ENCODE measurements at places on chromosomes 11 and 22.

DNA sequence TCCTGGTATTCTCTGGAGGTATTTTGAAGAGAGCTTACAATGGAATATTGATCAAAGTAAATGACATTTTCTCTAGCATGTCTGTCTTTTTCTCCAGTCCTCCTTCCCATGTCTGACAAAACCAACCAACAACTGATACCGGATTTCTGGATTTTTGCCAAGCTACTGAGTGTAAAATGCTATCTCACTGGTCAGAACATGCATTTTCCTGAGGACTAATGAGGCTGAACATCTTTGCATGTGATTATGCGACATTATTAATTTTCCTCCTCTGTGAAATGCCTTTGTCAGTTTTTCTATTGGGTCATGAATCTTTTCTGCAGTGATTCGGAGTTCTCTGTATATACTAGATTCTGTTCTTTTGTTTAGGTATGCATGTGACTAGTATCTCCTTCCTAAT is 51.4 kb downstream of the CDON start:
- no peak for DNase-seq

GRCh38 chr11:76462317-76462716 is 17.5 kb downstream of the EMSY start:
- no peak for DNase-seq

DNA sequence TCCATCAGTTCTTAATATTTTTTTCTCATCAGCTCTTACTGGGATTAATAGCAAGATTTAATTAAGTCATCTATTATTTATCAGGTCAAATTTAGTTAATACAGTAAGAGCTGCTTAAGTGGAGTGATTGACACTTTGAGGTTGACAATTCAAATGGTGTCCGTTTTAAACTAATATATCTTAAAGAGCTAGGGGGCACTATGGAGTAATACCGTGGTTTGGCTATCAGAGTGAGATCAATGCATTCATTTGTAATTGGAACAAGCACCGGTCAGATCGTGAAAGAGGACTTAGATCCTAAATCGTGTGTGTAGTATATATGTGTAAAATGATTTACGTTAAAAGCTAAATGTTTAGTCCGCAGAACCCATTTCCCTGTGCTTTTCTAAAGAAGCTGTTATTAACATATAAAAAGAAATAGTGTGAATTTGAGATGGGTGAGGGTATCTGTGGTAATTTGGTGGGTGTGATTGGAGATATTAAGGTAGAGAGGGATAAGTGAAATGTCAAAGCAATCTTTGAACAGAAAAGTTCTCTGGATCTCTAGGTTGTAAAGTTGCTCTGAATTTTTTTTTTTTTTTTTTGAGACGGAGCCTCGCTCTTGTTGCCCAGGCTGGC is 2.3 kb downstream of the SIK2 start:
- peak; percentile 64 for DNase-seq

DNA sequence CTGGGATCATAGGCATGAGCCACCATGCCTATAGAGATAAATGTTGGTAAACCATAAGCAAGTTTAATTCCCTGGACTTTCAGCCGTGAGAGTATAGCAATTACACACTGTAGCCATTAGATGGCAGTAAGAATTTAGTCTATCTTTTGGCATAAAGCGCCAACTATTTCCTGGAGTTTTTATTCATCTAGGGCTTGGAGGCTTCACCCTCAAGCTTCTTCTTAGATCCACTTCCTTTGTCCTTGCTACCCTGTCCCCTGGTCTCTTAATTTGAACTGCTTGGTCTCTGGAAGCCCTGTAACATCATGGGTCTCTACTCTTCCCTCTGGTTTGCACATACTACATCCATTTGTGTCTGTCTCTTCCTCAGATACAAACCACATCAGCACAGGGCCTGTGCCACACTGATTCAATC is 38.2 kb downstream of the OR10A6 start:
- DNase-seq: peak; percentile 70

DNA sequence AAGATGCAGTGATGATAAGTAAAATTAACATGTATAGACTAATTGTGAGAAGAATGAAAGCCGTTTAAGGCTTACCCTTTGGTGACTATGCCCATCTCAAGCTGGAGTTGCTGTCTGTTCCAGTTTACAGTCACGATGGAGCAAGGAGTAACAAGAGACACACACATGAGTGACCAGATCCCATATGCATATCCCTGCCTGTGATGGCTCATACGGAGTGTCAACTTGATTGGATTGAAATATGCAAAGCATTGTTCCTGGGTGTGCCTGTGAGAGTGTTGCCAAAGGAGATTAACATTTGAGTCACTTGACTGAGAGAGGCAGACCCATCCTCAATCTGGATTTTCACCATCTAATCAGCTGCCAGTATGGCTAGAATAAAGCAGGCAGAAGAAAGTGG is 786.8 kb downstream of the FAM181B start:
- no peak for DNase-seq

DNA sequence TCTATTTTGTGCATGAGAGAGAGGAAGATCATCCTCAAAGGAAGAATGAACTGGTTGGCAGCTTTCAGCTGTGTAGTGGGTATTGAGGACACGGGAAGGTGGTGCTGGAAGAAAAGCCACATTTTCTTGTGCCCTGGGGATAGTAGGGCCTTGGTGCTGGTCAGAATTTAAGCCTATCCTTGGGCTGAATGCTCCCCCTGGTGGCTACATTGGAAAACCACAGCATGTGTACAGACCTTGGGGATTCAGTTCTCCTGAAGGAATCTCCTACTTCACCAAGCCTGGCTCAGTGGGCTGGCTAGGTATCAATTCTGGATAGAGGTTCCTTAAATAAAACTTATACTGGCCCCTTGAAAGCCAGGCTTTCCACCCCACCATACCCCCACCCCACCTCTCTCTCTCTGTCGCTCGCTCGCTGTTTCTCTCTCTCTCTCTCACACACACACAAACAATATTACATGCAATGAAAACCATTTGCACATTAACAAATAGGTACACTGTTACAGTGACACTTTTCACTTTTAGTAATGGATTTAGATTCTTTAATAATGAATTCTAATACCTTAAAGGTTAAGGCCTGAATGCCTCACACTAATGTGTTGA is 2.8 kb upstream of the OR51M1 start:
- DNase-seq: peak; percentile 75

DNA sequence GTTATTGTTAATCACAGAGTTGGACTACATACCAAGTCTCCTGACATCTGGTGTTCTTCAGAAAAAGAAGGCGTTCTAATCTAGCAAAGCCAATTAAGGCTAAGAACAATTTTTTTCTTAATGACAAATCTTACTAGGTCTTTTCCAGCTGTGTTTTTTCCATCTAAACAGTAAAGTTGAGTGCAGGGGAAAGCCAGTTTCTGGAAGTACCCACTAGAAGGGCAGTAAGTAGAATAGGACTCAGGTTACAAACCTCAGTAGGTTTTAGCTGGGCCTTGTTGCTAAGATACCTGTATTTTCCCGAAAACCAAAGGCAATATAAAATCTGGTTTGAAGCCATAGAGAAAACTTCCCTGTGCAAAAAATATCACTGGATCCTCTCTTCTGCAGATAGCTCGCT is 351.9 kb downstream of the ETS1 start:
- DNase-seq: peak; percentile 32

DNA sequence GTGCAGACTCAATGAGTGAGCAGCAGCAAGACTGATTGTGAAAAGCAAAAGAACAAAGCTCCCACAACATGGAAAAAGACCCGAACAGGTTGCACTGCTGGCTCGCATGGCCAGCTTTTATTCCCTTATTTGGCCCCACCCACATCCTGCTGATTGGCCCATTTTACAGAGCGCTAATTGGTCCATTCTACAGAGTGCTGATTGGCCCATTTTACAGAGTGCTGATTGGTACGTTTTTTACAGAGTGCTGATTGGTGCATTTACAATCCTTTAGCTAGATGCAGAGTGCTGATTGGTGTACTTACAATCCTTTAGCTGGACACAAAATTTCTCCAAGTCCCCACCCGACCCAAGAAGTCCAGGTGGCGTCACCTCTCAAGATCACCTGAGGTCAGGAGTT is 15.3 kb upstream of the SLC25A1 start:
- no peak for DNase-seq

- no peak for DNase-seq
Observed at GRCh38 chr22:47168900-47169800, 406.7 kb downstream of the TBC1D22A start.

DNA sequence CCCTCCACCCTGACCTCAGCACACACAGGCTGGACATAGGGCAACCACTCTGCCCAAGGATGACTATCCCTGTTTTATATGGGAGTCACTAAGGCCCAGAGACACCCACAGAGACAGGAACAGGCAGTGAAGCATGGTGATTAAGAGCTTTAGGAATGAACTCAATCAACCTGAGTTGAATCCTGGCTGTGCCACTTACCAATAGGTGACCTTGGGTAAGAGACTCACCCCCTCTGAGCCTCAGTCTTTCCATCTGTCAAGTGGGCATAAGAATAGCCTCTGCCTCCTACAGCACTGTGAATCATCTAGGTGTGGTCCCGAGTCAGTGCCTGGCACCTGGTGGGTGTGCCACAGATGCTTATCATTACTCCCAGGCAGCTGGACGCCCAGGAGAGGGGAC is 6.8 kb downstream of the CRYBB1 start:
- DNase-seq: no peak

GRCh38 chr22:22823131-22823810 is 64.3 kb upstream of the IGLL5 start:
- DNase-seq: no peak

- DNase-seq: peak; percentile 74
Observed at GRCh38 chr11:80595011-80595410, 1154.2 kb upstream of the TENM4 start.

DNA sequence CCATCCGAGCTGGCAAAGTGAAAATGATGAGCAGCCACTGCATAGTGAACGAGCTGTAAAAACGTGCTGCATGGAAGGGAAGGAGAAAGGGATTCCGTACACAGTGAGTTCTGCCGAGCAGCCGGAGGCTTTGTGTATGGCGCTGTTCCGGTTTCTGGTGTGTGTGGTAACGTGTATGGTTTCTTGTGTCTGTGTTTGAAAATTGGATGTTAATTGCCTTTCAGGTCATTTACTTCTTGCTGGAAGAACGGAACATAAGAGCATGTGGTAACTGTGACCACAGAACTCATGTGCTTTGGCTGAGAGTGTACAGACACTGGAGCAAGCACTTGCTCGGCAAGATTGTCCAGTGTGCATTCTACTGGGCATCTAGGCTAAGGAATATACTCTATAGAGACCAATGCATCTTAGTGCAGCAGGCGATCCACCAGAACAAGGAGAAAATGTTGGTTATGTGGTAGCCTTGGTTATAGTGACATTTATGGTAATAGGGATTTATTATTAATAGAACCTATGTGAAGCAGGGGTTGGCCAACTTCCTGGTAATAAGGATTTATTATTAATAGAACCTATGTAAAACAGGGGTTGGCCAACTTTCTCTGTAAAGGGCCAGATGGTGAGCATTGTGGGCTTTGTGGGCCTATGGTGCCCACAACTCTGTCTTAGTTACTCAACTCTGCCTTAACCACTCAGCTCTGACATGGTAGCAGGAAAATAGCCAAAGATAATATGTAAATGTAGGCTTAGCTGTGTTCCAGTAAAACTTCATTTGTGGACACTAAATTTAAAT is 49.2 kb downstream of the GRAMD1B start:
- DNase-seq: no peak

- peak; percentile 18 for DNase-seq
Observed at GRCh38 chr22:49768077-49768910, 59.4 kb downstream of the BRD1 start.

- peak; percentile 71 for DNase-seq
Observed at GRCh38 chr11:77619576-77620198, 17.9 kb downstream of the CLNS1A start.

GRCh38 chr22:39594411-39594810 is 23.9 kb downstream of the CACNA1I start:
- no peak for DNase-seq

- no peak for DNase-seq
Observed at GRCh38 chr11:2517016-2517385, 72.2 kb downstream of the KCNQ1 start.

- peak; percentile 72 for DNase-seq
Observed at GRCh38 chr11:73314117-73314961, 6.3 kb downstream of the ARHGEF17 start.

GRCh38 chr11:75836417-75836816 is 21.4 kb downstream of the UVRAG start:
- no peak for DNase-seq

GRCh38 chr22:30171008-30171407 is 75.6 kb downstream of the LIF start:
- DNase-seq: no peak

- no peak for DNase-seq
Observed at GRCh38 chr11:38543986-38544385, 1946.0 kb upstream of the RAG2 start.

DNA sequence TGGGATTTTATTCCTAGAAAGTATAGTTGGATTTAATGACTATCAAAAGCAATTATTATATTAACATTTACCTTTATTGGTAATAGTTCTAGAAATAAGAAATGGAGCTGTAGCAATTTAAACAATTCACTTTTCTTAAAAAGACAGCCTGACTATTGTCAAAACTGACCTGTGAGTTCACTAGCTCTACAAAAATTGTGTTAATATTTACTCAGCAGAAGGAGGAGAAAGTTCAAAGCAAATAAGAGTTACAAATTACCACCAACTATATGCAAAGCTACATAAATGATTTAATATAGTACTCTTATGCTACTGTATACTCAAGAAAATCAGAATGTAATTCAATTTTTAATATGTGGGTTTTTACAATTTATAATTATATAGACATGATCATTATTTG is 310.0 kb downstream of the DCDC1 start:
- DNase-seq: no peak

DNA sequence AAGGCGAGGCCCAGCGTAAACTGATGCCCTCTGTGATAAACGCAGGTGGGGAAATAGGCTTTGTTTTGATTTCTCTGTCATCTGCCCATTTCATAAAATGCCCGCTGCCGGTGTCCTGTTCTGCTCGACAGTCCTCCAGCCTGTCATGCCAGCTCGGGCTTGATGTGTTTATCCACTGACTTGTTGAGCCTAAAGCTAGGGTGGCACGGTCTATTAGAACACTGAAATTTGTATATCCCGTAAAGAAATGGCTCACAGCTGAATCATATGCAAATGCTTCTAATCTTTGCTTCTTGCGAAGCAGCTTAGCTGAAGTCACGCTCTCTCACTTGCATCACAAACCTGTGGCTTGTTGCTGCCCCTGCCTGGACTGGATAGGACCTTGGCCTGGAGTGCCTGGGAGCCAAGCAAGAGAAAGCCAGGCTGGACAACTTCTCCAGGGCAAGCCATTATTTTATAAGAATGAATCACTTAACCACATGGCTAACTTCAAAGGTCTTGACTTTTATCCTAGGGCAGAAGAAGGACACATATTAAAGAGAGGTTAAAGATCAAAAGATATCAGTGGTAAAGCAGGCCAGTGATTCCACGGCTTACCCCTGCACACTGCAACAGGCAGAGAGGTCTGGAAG is 33.1 kb downstream of the EHF start:
- DNase-seq: peak; percentile 94

DNA sequence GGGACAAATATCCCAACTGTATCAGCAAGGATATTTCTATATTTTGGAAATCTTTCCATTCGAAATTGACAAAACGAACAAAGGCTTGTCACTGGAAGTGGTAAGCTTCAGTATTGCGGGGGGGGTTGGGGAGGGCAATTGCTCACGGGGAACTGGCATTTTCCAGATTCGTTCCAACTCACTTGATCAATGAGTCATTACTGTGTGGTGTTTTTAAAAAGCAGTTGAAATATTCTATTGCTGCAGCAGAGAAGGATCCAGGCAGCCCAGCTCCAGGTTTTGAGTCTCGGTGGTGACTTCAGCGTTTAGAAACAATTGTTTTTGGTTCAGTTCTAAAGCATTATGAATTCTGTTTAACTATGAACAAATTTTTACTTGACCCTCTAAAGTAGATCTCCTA is 33.8 kb upstream of the FBLN1 start:
- peak; percentile 83 for DNase-seq

- DNase-seq: no peak
Observed at GRCh38 chr11:75474878-75475766, 42.1 kb upstream of the KLHL35 start.
